ENCODE measurements at places on chromosomes 6 and 20.

GRCh38 chr20:17461941-17462340 is 69.2 kb downstream of the BFSP1 start:
- no peak for DNase-seq

DNA sequence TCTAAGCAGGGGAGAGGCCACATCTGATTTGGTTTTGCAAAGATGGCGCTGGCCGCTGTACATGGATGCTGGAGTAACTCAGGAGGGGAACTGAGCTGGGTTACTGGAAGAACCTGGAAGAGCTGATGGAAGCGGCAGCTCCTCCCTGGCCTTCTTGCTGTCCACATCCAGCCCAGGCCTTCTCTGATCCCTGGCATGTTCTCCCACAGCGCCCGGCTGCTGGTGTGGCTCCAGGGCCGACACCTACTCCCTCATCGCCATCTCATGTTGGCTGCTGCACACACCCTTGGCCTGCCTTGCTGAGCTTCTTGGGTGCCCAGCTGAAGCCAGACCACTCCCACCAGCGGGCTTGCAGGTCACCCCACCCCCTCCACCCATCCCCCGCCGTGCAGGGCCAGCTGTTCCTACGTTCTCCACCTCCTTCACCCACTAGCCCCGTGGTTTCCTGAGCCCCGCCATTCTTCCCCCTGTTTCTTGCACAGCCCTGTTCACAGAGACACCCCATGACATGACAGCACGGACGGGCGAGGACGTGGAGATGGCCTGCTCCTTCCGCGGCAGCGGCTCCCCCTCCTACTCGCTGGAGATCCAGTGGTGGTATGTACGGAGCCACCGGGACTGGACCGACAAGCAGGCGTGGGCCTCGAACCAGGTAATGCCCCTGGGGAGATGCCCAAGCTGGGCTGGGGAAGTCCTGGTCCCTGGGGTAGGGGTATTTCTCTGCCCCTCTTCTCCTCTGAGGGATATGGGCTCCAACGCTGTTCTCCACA is 28.4 kb downstream of the VSTM2L start:
- DNase-seq, result no peak

DNA sequence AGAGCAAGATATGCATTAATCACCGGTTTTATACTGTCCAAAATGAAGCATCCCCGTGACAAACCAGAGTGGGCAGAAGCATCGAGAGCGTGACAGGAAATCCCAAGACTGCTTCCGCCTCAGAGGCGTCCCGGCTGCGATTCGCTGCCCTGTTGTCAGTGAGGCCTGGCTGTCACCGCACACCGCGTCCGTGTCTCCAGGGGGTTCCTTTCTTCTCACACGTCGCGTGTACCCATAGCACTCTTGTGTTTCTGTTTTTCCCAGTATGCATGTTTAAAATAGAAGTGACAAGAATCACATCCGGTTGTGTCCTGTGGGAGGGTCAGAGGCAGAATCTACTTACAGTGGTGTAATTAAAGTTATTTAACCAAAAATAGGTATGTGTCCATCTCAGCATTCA is 8.3 kb upstream of the ADRM1 start:
- DNase-seq, result no peak

GRCh38 chr20:51700809-51701285 is 67.3 kb downstream of the ATP9A start:
- no peak for DNase-seq

DNA sequence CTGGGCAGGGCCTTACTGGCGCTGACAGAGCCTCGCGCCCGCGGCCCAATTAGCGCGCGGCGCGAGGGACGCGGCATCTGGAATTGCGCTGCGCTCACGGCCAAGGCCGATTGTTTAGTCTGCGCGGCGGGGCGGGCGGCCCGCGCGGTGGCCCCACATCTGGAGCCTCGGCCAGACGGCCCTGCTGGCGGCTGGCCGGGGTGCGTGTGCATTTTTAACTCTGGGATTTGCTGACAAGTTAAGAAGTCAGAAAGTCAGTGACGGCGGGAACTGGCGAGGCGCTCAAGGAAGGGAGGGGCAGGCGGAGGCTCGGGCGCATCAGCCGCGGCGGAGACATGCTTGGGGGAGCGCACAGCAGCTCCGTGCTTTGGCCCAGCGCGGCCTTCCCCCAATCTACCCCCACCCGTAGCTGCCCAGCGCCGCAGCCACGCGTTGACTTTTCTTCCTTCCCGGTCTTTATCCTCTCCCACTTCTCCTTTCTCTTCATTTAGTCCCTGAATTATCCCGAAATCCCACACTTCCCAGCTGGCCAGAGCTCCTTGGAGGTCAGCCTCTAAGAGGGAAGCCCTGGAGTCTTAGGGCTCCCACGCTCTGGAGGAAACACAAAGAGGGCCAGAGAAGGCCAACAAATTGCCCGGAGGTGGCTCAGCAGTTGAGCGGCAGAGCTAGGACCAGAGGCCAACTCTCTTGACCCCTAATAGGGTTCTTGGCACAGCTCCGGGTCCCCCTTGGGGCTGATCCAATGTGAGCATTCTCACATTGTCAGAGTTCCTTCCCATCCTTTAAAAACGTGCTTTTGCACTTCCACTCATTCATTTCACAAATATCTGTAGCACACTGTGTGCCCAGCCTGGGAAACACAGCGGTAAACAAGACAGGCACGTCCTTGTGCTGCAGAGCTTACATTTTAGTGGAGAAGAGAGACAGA is 40.8 kb upstream of the FOXP4 start:
- no peak for DNase-seq
